ENCODE measurements at places on chromosomes 3 and 15.

DNA sequence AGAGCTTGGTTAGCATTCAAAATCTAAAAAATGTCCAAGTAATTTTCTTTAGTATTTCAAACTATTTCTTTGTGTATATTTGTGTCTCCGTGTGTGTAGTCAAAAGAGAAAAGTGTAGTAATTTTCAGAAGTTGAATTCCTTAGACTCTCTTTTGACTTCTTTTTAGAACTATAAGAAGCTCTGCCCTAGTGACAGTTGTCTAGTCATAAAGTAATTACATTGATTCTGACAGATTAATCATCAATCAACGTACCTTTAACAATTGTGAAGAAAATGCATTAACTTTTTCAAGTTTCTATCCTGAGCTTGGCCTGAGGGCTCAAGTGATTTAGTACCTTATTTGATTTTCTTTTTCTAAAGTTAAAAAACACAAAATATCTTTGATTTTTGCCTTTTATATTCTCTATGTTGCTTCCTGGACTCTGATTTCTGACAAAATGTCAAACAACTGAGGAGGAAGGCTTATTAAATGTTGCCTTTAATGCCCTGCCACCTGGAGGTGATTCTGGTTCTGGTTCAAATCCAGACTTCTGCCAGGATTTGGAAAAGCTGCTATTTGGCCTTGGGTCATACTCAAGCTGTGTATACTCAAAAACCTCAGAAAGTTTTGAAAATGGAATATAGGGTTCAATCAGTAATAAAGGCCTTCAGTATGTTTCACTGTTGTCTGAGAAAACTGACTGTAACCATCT, 653.6 kb downstream of the NSUN3 start:
- no peak for DNase-seq

DNA sequence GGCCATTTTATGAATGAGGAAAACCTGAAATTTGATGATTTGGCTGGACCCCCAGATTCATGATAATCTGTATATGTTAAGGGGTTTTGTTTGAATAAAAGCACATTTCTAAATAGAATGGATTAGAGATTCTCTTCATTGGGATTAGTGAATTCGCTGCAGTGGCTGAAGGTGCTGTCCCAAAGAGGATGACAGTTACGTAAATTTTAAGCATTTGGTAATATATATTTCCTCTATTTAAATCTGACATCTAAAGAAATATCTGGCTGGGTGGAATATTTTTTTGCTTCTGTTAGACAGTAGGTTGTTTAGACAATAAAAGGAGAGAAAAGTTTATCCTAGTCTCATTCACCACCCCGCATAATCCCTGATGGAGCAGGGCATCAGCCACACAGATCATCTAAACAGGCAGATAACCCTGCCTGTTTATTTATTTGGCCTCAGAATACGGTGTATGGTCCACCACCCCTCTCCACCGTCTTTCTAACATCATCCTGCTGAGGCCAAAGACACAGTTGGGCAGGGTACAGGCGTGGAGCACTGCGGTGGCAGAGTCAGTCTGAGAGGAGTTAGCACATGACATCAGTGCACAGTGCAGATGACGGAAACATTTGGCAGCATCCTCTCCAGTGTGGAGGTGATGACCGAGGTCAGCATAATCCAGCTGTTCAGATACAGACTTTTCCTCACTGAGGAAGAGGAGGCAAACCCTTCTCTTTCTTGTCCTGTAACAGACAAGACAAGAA, 20.4 kb upstream of the NFKBIZ start:
- DNase-seq: no peak

GRCh38 chr3:47011371-47011770, 31.9 kb downstream of the NBEAL2 start:
- no peak for DNase-seq

GRCh38 chr3:171640520-171641412, 169.5 kb downstream of the PLD1 start:
- no peak for DNase-seq

DNA sequence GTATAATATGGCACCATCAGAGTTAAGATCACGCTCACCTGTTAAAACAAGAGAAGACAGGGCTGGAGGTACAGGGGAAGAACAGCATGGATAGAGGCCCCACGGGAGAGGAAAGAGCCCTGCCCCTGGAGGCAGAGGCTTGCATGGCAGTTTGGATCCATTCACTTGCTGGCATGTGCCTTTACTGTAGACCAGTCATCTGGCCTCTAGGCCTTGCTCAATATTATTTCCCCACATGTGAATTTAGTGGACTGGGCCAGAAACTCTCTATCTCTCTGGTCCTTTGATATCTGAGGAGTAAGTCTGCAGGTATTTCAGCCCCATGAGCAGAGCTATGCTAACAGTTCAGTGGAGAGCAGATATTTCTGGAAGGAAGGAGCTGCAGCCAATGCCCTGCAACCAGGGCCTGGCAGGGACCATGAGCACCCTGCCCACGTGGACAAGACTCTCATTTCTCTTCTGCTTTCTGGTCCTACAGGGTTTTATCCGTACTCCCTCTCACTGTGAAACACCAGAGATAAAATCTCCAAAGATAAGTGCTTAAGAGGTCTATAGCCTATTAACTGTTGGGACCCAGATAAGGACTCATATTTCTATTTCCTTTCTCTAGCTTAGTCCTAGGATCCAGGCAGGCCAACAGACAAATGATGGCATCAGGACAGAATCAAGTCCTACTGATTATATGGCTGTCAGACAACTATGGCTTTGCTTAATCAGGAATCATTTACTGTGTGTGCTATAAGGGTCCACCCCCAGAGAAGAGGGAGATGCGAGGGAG, 65.0 kb downstream of the CLDN11 start:
- no peak for DNase-seq

- DNase-seq: no peak
Measured at GRCh38 chr3:64267721-64268604, 42.7 kb upstream of the PRICKLE2 start.

GRCh38 chr3:31934018-31934417, 47.0 kb downstream of the OSBPL10 start:
- no peak for DNase-seq

- no peak for DNase-seq
Measured at GRCh38 chr3:184910664-184911063, 98.7 kb downstream of the VPS8 start.

DNA sequence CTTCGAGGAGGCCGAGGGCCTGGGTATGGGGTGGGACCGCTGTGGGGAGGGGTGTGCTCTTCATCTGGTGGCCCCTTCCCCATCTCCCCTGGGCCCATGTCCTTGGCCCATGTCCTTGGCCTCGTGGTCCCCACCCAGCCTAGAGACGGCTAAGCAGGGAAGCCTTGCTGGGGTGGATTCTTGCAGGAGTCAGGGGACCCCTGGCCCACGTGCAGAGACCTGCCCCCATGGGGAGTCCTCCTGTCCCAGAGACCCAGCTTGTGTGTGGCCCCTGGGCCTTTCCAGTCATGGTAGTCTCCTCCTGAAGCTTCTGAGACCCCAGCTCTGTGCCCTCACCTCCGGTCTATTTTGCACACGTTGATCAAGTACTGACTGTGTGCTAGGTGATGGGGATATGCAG, 97.4 kb downstream of the TBC1D2B start:
- DNase-seq: no peak

DNA sequence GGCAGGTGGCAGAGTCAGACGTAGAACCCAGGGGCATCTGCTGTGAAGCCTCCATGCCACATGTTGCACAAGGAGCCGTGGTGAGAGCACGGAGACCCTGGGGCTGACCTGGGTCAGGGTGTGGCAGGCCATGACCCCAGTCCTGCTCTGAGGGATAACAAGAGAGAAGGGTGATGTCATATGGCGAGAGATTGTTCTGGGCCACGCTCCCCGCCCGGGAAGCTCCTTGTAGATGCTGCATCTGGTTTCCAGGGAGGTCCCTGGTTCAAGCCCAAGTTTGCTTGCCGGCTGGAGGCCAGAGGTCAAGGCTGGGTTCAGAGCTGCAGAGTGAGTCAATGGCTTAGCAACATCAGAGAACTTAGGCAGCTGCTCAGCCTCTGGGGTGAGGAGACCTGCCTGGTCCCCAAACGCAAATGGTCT, 17.3 kb downstream of the FGD5 start:
- DNase-seq: no peak

GRCh38 chr3:183697610-183698317, at the start of gene YEATS2:
YEATS2 (plus strand) TSS chr3:183697797; CDS start chr3:183715163, 17,366 bp downstream.
- no peak for DNase-seq

DNA sequence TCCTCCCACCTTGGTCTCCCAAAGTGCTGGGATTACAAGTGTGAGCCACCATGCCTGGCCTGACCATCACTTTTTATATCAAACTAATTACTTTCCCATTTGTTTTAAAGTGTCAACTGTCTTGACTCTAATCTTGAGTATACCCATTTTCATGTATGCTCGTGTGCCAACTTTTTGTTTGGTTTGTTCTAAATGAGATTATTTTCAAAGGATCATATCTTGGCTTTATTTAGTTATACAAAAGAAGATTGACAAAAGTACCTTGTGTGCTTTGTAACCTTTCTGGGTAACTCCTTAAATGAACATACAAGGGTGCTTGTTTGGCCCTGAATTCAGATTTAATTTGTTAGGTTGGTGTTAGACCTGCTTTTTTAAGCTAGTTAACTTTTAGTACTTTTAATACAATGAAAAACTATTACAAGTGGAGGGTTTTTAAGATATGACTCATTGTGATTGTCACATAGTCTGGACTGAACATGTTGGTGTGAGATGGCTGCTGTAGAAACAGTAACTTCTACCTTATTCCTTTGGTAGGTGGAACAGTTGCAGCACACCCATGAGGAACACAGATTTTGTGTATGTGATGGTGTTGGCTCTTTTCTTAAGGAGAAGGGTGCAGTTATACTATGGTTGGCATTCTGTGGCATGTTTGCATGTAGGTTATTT, 10.7 kb downstream of the KIF23 start:
- no peak for DNase-seq

DNA sequence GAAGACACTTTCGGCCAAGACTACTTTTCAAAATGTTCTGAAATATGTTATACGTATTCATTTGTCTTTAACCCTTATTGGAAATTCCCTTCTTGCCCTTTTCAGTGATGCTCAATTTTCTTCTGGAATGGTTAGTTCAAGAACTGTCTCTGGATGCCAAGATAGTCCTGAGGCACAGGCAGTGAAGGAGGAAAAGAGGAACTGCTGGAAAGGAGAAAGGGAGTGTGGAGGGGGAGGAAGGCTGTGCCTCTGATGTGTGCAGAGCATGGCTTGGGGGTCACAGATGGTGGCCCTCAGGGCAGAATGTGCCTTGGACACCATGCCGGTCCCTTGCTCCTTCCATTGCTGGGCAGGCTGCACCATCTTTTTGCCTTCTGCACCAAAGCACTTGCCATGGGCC, 73.7 kb downstream of the CEP63 start:
- no peak for DNase-seq

GRCh38 chr3:45011756-45012508, 14.2 kb upstream of the CLEC3B start:
- DNase-seq: no peak

DNA sequence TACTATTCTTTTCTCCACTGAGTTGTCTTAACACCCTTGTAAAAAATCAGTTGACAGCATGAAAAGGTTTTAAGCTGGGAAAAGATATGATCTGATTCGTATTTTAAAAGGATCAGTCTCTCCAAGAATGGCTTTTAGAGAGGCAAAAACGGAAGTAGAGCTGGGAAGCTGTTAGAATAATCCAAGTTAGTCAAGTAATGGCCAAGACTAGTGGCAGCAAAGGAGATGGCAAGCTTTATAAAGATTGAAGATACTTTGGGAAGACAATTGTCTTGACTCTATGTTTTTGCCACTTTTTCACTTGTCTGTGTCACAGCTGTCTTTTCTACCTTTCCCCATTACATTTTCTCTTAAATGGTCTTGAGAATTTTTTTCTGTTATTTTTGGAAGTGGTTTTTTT, 243.5 kb upstream of the MANF start:
- no peak for DNase-seq

DNA sequence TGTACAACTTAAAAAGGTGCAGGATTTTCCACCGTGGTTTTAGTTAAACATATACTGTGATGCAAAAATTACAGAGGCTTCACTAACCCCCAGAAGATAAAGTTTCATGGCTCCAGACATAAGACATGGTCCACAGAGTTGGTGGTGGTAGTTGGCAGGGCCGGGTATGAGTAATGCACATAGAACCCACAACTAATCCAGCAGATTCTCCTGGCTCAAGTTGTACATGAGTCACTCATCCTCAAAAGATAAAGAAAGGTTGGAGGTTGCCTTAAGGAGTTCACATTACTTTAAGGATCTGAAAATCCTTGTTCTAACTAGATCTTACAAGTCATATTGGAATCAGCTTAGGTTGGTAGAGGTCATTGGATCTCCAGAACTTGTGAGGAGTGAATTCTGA, 98.3 kb upstream of the ZBTB20 start:
- no peak for DNase-seq

DNA sequence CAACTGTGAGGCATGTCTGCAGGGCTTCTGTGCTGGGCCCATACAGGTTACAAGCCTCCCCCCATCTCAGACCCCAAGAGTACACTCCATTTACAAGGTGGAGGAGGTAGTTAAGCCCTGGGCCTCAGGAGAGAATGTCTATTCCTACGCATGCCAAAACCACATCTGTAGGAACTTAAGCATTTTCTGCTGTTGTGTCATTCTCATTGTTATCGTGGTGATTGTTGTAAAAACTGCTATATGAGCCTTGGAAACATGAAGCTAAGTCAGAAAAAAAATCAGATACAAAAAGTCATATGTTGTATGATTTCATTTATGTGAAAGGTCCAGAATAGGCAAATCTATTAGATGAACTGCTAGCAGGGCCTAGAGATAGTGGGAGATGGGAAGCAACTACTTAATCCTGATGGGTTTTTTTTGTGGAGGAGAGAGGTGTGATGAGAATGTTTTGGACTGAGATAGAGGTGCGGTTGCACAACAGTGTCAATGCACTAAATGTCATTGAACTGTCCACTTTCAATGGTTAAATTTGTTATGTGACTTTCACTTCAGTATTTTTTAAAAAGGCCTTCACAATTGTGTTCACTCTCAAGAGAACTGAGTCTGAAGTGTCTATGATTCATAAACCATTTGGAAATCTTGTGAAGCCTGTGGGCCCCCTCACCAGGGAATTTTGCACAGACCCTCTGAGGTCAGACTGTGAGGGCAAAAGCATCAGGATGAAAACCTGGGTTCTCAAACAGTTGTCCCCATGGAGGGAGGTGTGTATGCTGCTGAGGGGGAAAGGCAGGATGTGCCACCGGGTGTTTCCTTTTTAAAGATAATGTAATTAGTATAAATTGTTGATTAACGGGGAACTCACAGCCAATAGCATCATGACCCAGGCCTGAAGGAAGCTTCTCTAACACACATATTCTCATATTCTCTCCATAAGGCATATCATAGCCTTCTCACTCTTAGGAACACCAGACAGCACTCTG, 3.2 kb downstream of the RTP3 start:
- no peak for DNase-seq

DNA sequence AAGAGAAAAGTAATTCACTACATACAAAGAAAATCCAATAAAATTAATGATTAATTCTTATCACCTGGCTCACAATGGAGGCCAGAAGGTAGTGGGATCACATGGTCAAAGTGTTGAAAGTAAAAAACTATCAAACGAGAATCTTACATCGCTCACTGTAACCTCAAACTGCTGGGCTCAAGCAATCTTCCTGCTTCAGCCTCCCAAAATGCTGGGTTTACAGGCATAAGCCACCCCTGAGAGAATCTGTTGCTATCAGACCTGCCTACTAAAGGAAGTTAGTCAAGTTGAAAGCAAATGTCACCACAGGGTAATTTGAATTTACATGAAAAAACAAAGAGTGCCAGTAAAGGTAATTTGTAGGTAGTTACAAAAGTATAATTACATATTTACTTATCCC, 103.3 kb downstream of the PCCB start:
- no peak for DNase-seq

Measured in NCI-H1436 treated with DMSO at 0.1 percent for 48 hours (cell line).